ENCODE measurements at places on chromosomes 13 and 19.

- DNase-seq = no peak
Measured at GRCh38 chr19:11019824-11020223, 59.0 kb downstream of the SMARCA4 start.

GRCh38 chr13:29474991-29475390 is 120.5 kb downstream of the SLC7A1 start:
- DNase-seq = no peak

DNA sequence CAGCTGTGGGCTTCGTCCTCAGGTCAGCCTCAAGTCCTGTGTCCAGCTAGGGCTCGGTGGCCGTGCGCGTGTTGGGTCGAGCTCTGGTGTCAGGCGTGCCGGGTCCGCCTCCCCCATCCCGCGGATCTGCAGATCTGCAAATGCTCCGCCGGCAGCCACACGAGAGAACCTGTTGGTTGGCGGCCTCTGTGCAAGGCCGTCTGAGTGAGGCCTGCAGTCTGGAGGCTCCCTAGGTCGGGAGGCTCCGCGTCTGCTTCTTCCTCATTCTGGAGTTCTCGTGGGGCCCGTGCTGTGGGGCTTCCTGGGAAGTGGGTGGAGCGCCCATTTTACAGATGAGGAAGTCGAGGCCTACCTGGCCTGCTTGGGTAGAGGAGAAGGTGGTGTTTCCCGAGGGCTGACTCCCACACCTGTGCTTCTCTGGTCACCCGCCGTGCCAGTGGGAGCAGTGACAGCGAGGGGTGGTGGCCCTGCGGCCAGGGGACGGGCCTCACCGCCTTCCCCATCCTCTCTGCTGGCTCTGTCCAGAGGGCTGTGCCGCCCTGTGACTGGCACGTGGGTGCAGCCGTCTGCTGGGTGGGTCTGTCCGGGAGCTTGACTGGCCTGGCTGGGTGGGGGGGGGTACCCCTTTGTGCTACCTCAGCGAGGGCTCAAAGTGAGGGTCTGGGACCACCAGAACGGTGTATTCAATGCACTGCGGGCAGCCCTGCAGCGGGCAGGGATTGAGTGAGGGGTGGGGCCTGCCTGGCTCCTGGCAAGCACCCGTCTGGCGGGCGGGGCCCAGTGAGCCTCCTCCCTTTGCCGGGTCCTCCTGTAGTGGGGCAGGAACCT is 3.3 kb downstream of the CSNK1G2 start:
- no peak for DNase-seq

GRCh38 chr13:20363603-20364002 is 131.5 kb upstream of the GJB6 start:
- no peak for DNase-seq

- no peak for DNase-seq
Measured at GRCh38 chr13:80814541-80814940, 473.6 kb upstream of the SPRY2 start.

- DNase-seq = no peak
Measured at GRCh38 chr19:3669947-3670795, 30.1 kb downstream of the PIP5K1C start.

- no peak for DNase-seq
Measured at GRCh38 chr13:90201676-90202460, 1145.6 kb upstream of the MIR17HG start.

DNA sequence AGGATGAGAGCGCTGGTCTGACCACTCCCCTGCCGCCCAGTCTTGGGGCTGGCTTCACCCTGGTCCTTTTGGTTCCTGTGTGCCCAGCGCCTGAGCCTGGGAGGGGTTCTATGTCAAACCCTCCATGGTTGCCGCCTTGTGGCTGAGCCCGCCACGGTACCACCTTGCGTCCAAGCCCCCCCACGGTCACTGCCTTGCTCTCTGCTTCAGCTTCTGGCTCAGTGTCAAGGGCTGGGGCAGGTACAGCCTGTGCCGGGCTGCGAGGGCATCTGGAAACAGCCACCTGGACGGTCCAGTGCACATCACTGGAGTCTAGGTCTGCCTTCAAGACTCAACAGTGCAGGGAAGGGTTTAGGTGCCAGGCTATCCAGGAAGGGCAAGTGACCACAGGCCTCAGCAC is 14.3 kb upstream of the GALP start:
- no peak for DNase-seq

GRCh38 chr13:102693776-102694175 is 1.1 kb downstream of the METTL21C start:
- no peak for DNase-seq

- no peak for DNase-seq
Measured at GRCh38 chr13:43815204-43815603, 28.4 kb upstream of the ENOX1 start.

DNA sequence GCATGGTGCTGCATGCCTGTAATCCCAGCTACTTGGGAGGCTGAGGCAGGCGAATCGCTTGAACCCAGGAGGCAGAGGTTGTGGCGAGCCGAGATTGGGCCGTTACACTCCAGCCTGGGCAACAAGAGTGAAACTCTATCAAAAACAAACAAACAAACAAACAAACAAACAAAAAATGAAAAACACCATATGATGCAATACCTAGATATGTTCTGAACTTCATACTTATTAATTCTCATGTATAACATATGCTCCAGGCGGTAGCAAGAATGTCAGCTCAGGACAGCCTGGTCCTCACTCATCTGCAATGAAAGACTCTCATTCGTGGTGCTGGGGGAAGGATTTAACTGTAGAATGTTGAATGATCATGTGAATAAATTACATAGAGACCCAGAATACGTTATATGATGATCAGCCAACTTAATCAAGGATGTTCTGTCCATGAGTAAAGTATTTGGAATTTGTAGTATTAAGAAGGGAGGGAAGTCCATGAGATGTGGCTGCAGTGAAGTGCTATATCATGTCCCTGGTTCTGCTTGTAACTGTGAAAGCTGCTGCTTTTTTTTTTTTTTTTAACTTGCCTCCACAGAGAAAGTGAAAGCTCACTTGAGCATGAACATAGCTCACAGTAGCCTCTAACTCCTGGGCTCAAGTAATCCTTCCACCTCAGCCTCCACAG is 206.8 kb downstream of the UQCRFS1 start:
- DNase-seq = no peak

DNA sequence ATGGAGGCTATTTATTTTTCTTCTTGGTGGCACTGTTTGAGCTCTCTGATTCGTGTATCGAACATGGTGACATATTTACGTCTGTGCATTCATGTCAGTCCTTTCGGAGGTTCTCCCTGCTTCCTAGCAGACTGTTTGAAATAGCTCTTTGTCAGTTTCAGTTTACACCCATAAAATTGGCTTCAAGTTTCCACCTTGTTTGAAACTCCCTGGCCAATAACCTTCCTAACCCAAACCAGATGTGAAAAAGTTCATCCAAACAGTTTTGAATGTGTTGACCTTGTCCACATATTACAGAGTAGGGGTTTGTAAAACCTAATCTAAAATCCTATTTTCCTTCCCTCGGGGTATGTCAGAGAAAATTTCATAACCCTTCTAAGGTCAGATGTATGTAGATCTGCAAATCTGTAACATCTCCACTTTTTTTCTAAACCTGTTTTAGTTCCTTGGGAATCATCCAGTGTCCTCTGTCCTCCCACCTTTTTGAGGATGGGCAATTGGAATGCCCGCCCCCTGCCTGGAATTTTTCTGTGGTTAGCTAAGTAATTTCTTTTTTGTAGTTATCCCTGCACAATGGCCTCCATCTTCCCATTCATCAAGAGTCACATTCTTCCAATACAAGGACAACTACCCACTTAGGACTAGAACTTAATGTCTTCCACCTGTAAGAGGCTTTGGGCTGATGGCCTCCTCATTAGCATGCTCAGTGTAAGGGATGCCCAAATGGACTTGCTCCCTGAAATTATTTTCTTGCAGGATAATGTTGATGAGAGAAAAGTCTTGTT is 499.8 kb downstream of the GPC6 start:
- DNase-seq = no peak

- DNase-seq = no peak
Measured at GRCh38 chr13:47508527-47509228, 492.4 kb downstream of the SUCLA2 start.

- peak; percentile 7 for DNase-seq
Measured at GRCh38 chr19:44653977-44654774, 10.5 kb downstream of the PVR start.

- DNase-seq = no peak
Measured at GRCh38 chr19:30173593-30174356, 198.4 kb upstream of the ZNF536 start.

Data from substantia nigra (tissue), 51 donors.